ENCODE measurements at places on chromosomes 3 and 15. TPM values are rescaled to one million over a fixed set of nuclear protein-coding genes. Genes with fewer than 3 reads are reported as not detected.

Gene SLC9C1
- total RNA-seq: 0.30 TPM

Gene GOLGA8Q
- total RNA-seq: 1.8 TPM

Gene EIF3J
- 71.1 TPM for total RNA-seq

Gene CXCR6
- not detected for total RNA-seq

Gene CYP19A1
- total RNA-seq: not detected

Gene SLC22A14
- total RNA-seq: 0.59 TPM

Gene VIPR1
- not detected for total RNA-seq

Gene CIDEC
- total RNA-seq: 0.09 TPM

Gene PCSK6
- total RNA-seq: 1.2 TPM

Gene GOLGA6L7
- total RNA-seq: not detected

Gene DPPA4
- total RNA-seq: not detected

Gene AMOTL2
- total RNA-seq: 160 TPM

Gene ZNF80
- total RNA-seq: not detected

Gene ACKR4
- under 0.01 TPM for total RNA-seq

Gene LAMB2
- 896 TPM for total RNA-seq

Data from smooth muscle cell of the umbilical artery (primary cell).